ENCODE measurements at places on chromosomes 12 and 14.

DNA sequence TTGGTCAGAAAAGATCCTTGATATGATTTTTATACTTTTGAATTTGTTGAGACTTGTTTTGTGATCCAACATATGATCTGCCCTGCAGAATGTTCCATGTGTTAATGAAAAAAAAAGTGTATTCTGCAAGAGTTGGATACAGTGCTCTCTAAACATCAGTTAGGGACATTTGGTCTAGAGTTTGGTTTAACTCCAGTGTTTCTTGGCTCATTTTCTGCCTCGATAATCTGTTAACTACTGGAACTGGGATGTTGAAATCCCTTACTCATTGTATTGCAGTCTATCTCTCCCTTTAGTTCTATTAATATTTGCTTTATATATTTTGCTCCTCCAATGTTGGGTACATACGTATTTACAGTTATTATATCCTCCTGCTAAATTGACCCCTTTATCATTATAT is 18.3 kb upstream of the TXNRD1 start:
- DNase-seq = no peak

DNA sequence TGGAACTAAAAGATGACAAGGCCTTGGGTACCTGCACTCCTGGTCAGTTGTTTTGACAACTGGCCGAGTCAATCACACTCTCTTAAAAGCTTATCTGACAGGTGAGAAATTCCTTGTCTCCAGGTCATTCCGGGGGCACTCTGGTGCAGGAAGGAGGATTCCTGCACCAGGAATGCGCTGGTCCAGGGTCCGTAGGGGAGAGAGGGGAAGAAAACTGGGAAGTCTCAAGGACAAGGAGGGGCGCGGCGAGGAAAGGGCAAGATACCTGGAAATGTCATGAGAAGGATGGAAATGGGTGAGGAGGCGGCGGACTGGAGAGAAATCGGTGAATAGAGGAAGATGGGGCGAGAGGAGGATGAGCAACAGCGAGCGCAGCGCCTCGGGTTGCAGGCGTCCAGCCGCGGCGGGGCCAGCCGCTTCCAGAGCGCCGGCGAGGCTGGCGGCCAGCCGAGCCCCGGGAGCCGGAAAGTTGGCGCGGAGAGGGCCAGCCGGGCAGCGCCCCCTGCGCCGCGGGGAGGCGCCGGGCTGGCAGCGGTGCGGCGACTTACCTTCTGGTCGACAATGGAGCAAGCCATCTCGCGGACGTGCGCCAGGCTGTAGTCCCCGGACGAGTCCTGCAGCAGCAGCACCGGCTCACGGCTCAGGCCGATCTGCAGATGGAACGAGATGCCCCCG is 809 bp downstream of the PRKD1 start:
- no peak for DNase-seq

GRCh38 chr12:118398940-118399339 is 22.6 kb downstream of the SUDS3 start:
- no peak for DNase-seq

DNA sequence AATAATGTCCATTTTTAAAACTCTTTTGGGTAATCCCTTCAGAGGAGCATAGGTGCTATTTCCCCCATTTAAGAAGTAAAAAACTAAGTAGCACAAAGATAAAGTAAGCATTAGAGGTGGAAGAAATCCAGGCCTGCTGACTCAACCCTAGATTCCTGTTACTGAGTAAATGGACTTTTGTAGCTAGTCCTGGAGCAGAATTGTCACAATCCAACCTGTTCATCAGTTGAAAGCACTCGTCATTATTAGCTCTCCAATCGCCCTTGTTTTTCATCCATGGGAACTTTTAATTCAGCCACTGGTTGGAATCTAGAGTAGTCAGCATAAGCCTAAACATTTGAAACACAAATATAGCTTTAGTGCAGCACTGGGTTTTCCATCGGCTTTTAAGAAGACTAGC is 139.5 kb upstream of the AMIGO2 start:
- no peak for DNase-seq

DNA sequence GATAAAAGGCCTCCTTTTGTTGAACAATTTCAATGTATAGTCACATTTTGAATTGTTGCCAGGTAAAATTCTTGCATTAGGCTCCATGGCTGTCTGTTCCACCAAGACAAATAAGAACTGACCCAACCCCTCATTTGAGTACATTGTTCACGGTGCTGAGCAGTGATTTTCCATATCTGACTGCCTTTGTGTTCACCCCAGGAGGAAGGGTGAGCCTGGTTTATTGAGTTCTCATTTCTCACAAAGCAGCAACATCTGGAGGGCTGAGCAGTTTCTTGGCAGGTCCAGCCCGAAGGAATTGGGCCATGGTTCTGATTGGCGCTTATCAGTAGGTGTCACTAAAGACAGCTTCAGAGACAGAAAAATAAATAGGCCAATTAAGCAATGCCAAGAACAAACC is 149.1 kb downstream of the BMP4 start:
- no peak for DNase-seq

DNA sequence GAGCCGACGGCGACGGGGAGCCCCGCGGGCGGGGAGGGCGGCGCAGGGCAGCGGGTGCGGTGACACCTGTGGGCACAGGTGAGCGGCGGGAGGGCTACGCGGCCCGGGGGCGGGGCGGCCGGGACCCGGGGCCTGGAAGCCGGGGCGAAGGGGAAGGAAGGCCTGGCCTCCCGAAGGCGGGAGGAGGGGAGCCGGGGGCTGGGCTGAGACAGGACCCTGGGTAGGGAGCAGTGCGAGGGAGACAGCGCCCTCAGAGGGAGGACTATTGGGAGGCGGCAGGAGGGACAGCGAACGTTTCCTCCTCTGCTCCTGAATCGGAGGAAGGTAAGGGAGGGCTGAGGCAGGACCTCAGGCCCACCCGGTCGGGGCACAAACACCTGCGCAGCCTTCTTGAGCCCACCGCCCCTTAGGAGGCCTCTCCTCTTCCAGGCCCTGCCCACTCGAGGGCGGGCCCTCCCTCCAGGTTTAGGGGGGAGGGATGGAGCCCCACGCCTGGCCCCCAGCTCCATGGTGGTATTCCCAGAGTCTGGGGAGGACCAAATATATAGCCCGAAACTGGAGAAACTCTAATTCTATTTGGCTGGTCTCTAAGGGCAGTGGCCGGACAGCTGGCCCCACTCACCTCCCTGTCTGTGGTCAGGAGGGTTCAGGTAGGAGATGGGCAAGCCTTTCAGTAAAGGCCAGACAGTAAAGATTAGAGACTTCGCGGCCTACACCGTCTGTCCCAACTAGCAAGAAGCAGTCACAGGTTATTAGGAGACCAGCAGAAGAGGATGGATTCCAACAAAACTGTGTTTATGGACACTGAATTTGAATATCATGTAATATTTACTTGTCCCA is 509 bp downstream of the PLEKHG6 start:
- DNase-seq = no peak
